Stimulated activated CD4-positive, alpha-beta T cell treated with anti-CD3 and anti-CD28 coated beads, Interleukin-15, amount 100 ng/mL, for 24 hours (primary cell): ENCODE measurements at places on chromosomes 16 and 17.
A peak's percentile ranks its signal among the peaks of the same experiment; 100 is the strongest.

DNA sequence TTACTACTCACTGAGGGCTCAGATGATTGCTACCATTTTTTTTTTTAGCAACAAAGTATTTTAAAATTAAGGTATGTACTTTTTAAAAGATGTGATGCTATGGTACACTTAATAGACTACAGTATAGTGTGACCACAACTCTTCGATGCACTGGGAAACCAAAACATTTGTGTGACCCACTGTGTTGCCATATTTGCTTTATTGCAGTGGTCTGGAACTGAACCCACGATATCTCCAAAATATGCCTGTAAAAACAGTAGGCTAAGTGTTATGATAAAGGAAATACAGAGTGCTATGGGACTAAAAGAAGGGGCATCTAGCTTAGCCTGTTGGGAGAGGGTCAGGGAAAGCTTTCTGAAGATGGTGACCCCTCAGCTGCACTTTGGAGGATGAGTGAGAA, 41.6 kb upstream of the HNF1B start:
- no peak for DNase-seq

DNA sequence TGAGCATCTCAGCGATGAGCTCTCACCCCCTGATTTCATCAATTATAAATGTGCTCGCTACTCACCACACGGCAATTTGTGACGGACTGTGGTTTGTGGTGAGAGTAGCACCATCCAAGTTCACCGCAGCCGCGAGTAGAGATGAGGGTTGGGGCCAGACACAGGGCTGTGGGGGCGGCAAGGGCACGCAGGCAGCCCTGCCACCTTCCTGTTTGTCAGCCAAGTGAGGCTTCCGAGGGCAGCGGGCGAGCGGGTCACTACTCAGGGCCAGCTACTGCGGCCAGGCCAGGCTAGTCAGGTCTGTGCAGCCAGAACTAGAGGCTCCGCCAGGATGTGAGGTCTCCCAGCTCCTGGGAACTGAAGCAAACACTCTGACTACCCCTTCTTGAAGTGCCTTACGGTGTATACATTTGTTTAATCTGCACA, 39.6 kb upstream of the MEOX1 start:
- peak; percentile 65 for DNase-seq

- DNase-seq, result peak; percentile 68
Observed at GRCh38 chr16:10509534-10510025, 70.8 kb downstream of the EMP2 start.

GRCh38 chr17:74386386-74386785, 19.1 kb downstream of the GPR142 start:
- no peak for DNase-seq

DNA sequence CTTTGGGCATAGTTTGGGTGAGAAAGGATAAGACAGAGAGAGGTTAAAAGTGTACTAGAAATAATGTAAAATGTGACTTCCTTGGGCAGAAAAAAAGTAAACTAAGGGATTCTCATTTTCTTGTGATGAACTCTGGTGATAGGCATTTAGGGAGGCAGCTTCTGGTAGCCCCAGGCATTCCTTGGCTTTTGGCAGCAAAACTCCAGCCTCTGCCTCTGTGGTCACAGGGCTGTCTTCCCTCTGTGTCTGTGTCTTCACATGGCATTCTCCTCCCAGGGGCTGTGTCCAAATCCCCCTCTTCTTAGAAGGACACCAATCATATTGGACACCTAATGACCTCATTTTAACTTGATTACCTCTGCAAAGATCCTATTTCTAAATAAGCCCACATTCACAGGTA, 54.7 kb downstream of the HS3ST3B1 start:
- DNase-seq, result no peak

DNA sequence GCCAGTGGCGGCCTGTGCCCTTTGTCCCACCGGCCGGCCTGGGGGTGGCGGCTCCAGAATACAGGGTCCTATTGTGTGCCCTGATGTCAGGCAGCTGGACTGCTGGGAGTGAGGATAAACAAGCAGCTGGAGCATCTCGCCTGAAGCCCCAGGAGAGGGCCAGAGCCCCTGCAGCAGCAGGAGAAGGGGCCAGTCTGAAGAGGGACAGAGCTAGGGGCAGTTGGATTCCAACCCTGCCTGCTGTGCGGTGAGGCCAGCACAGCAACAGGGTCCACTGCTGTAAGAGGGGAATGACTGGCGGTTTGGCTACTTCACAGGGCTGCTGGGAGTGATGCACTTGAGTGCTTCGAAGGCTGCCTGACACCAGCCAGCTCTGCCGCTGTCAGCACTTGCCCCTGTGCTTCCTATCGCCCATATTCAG, 25.0 kb downstream of the RAB11FIP4 start:
- DNase-seq, result no peak

DNA sequence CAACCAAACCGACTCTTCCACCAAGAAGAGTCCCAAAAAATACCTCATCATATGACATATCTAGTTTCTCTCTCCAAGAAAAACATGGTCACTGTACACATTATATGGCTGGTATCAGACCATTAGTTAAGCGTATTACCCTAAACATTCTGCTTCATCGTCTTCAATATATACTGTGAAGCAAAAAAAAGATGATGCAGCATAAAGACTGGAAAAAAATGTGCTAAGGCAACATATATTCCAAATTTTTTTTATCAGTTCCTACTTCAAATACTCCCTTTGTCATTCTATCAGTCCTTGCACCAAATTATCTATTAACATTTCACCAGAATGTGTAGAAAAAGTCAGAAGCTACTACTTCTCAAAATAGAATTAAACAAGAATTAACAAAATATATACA, 42.9 kb downstream of the STX8 start:
- DNase-seq, result no peak

DNA sequence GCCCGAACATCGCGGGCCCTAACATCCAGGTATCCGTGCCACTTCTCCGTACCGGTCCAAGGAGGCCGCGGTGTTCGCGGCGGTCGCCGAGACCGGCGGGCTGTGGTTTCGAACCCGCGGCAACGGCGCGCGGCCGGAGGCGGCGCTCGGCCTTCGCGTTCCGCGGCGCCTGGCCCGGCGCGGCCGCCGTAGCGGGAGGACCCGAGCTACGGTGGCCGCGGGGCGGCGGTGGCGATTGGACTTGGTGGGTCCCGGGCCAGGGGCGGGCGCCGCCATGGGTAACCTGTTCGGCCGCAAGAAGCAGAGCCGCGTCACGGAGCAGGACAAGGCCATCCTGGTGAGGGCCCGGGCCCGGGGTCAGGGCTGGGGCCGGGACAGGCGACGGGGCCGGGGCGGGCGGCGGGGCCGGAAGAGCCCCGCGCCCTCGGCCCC, at the start of gene CHMP6:
TSS of gene CHMP6 (plus strand) at position 197 of the 432 bp plus-strand sequence. CDS start at position 275, 78 bp downstream.
- DNase-seq, result peak; percentile 82

GRCh38 chr17:68249354-68249765, 1.5 kb downstream of the AMZ2 start:
- DNase-seq, result no peak

DNA sequence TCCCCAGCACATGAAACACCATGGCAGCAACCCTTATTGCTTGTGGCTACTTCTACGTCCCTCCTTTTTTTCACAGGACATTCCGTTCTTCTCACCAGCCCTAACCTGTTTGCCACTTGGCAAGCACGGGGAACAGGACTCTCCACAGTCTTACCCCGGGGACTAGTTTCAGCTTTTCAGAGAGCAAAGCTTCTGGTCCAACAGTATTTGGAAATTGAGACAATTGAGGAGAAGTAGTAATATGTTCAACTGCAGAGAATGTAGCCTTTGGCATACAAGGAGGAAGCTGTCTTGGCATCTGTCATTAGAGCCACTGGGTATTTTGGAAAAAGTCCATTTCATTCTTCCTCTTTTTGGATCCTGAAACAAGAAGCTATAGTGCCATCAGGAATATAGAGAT, 65.7 kb downstream of the MAP2K6 start:
- DNase-seq, result no peak

DNA sequence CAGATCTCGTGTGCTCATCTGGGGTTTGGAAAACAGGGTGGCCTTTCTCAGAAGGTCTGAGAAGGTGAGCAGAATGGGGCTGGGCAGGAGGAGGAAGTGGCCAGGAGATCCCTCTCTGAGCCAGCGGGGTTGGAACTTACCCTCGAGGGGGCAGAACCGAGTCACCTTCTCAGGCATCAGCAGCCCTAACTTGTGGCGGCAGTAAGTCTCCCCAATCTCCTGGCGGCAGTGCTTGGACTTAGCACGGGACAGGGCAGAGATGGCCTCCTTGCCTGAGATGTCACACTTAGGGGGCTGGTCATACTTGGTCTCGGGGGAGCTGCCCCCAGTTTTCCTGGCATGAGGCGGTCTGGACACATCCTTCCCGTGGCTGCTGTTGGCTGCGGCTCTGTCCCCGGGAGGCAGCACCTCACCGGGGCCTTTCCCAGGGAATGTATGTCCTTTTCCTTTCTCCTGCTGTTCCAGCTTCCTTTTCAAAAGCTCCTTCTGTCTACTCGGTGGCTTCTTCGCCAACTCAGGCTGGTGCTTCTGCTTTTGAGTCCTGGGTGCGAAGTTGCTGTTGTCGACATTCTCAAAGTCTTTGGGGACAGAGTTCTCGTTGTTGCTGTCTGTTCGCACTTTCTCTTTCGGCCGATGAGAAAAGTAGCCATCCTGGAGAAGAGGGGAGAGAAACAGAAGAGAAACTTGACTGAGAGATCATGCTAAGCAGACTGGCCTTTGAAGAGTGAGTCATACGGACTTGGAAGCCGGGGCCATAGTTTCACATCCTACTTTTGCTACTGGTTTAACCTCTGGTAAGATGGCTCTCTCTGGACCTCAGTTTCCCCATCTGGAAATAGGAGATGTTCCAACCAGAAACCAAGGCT, 211.7 kb downstream of the XYLT1 start:
- DNase-seq, result no peak

GRCh38 chr16:21023509-21024202, 123.1 kb downstream of the LYRM1 start:
- no peak for DNase-seq

DNA sequence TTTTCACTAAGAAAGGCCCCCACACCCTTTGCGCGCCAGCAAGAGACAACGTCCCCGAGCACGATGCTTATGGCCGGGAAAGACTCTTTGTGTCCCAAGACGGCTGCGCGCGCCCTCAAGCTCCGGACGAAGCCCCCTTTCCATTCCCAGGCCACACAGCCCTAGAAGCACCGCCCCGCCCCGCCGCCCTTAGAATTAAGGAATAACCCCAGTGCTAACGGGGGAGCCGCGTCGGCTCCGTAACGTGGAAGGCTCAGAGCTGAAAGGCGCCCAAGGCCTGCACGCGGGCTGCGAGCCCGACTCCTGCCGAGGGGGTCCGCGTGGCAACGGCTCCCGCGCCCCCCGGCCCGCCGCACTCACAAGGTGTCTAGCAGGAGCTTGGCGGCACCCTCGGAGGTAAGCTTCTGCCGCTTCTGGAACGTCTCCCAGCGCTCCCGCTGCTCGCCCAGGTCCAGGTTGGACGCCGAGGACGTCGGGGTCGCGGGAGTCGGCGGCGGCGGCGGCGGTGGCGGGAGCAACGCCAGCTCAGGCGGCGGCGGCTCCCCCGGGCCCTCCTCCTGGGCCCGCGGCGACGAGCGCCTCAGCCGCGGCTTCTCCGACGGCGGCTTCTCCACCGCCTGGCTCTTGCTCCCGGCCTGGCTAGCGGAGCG, 477 bp downstream of the CENPV start:
- peak; percentile 58 for DNase-seq

DNA sequence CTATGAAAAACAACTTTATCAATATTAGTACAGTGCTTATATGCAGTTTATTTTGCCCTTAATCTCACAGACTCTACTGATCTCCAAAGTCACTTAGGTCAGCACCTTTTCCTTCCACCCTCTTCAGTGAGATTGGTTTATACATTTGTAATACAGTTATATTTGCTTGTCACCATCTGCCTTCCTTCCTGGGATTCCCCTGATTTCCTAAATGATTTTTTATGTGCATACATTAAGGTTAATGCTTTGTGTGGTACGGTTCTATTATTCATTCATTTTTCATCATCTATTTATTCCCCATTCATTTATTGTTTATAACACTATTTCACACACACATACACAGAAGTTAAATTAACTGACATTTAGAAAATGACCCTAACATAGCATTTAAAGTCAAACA, 419.8 kb upstream of the CDH11 start:
- DNase-seq, result no peak

DNA sequence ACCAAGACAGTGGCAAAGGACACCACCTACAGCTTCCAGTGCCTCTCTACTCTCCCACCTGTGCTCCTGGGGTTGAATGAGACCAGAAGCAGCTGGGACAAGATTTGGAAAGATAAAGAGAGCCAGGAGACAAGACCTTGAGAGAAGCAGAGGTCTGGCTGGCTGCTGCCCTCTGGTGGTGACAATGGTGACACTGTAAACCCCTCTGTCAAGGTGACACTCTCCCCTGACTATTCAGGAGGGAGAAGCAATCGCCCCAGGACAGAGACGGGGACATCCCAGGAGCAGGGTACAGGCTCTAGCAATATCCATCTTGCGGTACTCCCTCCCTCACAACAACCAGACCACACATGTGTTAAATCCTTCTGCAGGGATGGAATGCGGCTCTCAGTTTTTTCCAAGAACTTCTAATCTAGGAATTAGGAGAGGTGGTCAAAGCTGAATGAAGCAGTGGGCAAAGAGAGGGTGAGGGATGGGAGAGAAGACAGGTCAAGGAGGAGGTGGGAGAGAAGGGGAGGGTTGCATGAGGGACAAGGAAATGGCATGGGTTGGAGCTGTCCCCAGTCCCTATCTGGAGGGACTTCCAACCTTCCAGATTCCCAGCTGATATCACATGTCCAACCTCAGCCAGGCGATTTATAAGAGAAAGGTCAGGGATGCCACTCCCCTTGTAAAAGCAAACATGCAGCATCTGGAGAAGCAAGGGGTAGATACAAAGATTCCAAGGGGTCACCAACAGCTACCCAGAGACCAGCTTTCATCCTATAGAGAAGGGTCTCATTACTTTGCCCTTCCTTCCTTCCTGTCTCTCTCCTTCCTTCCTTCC, 2.9 kb downstream of the PHOSPHO1 start:
- DNase-seq, result peak; percentile 85

DNA sequence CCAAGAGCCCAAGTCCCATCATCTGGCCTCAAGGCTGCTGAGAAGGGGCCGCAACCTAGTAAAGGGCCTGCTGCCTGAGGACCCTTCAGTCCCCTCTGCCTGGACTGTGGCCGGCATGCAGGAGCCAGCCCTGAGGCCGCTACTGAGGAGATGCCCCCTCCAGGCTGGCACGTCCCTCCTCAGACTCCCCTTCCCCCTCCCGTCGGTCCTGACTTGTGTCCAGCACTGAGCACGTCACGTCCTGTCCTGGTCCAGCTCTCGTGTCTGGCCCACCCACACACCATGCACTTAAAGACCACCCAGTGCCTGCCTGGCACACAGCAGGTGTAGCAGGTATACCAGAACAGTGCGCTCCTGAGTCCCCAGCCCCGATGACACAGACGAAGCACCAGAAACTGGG, 9.6 kb downstream of the MTHFSD start:
- DNase-seq, result no peak

DNA sequence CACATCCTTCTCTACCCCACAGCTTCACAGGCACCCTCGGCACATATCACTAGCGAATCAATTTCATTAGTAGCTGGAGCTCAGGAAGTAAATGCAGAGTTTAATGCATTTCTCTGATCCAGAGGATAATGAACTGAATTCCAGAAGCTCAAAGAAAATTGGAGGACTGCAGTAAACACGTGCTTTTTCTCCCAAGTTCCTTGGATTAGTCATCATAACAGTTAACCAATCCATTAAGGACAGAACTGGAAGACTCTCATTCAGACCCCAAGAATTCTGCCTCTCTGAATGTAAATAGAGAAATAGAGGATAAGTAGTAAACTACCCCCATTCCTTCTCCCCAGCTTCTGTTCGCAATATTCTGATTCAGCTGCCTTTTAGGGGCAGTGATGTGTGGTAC, 40.7 kb downstream of the DUSP14 start:
- no peak for DNase-seq
